Fibroblast of lung (primary cell): ENCODE measurements at places on chromosomes 3 and 15. TPM values are rescaled to one million over a fixed set of nuclear protein-coding genes. Genes with fewer than 3 reads are reported as not detected.

RNF13 gene
- 33.4 and 57.4 TPM in 2 replicates for polyA plus RNA-seq

QARS1 gene
- 164 and 166 TPM in 2 replicates for polyA plus RNA-seq

ZPLD1 gene
- 0.02 TPM in 1 of 2 replicates, not detected in the other for polyA plus RNA-seq

SLC7A14 gene
- 3.4 and 4.4 TPM in 2 replicates for polyA plus RNA-seq

DNA sequence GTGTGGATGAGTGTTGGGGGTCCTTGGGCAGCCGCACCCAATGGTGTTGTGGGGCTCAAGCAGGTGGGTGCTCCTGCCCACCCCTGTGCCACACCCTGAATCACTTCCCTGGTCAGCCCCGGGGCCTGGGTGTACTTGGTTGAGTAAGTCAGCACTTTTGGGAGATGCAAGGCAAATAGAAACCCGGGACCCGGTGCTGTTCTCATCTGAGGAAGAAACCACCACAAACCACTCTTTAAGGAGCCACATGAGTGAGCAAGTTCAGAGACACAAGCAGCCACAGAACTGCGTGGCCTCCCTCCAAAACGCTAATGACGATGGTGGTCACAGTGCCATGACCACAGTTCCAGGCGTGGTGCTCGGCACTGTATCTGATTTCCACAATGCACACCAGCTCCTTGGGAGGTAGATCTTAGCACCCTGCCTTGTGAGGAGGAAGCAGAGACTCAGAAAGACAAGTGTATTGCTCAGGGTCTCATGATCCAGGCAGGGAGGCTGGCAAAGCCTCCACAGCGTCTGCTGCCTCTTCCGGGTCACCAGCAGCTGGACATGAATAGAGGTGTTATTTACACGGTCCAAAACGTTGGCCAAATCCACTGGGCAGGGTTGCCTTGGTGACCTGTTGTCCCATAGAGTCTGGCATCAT is 118.2 kb upstream of the ALDH1A3 start:
- DNase-seq = no peak

GRCh38 chr3:158127250-158128219 is 17.6 kb downstream of the RSRC1 start:
- DNase-seq = peak; percentile 41

GRCh38 chr3:187396661-187397060 is 28.5 kb downstream of the RTP4 start:
- no peak for DNase-seq

DNA sequence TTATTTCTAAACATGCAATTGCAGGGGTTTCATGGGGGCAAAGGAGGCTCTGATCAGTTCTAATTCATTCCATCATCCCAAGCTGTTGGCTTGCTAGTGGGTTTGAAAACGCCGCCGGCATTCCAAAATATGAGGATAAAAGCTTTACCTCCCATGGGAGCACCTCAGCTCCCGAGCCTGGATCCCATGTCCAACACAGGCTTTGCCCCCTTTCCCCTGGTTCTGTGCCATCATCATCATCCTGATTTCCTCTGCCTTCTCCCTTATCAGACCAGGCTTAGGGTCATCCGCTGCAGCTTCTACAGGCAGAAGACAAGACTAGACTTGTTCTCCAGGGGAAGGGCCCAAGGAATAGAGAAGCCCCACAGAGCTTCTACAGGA is 25.4 kb downstream of the SH3BP5 start:
- DNase-seq = no peak

- no peak for DNase-seq
These were observed 20.7 kb upstream of the ADAMTS9 start for GRCh38 chr3:64708456-64708855.
